ENCODE measurements at places on chromosomes 3 and 15.

DNA sequence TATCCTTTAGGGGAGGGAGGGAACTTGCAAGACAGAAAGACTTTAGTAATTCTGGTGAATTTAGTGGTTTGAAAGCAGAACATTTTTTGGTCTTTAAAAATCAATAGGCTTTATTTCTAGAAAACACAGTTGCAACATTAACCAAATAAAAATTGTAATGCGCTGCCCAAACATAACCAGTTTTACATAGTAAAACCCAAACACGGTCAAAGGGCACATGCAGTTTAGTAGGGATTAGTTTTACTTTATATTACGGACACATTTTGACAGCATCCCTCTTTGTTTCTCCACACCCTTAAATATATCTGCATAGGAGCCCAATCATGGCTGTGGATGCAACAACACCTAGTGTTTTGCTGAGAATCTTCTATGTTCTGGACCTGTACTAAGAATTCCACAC is 156.7 kb downstream of the NR2F2 start:
- DNase-seq, result no peak

- DNase-seq, result no peak
These were observed 245.6 kb upstream of the SATB1 start for GRCh38 chr3:18670759-18671158.

DNA sequence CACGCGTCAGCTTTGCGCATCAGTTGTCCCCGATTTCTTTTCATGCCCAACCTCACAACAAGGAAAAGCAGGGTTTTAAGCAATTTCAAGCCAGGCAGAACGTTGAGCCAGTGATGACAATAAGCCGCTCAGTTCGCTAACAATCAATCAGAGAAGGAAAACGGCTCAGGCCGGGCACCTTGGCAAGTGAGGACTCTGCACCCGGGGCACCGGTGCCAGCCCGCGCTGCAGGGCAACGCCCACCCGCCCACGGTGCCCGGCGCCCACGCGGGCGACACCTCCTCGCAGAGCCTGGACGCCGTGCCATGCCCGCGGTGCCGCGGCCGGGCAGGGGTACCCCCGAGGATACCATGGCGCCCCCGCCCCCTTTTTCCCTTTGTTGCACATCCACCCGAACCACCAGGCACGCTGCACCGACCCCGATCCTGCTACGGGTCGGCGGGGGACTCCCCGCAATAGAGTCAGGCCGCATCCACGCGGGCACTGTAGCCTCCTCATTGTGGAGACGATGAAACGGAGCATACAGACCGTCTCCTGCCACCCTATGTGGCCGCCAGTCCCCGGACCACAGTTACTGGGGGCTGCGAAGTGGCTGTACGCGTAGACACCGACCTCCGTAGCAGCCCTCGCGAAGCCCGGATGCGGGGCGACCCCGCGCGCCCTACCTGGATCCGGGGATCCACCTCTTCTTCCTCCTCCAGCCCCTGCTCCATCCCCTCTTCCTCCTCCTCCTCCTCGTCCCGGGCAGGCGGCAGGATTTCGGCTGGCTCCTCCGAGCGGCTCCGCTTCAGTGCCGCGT is 581 bp downstream of the SH3BP5 start:
- no peak for DNase-seq

DNA sequence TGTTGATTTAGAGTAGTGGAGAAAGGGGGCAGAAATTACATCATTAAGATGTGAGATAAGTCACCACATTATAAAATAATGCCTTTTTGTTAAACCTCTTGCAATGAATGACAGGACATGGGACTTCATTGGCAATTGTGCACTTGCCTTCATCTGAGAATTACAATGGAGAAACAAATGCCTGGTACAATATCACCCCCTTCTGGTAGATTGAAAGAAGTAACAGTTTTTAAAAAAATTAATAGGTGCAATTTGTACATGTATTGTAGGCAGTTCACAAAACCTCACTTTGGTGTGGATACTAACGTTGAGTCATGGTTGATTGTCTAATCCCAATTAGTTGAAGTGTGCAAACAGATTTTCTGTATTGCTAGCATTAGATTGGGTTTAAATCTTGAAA is 4.6 kb upstream of the P2RY14 start:
- no peak for DNase-seq

- no peak for DNase-seq
These were observed 757.3 kb downstream of the SI start for GRCh38 chr3:164320962-164321361.

GRCh38 chr3:50293079-50293801 is 1.0 kb upstream of the IFRD2 start:
- no peak for DNase-seq

DNA sequence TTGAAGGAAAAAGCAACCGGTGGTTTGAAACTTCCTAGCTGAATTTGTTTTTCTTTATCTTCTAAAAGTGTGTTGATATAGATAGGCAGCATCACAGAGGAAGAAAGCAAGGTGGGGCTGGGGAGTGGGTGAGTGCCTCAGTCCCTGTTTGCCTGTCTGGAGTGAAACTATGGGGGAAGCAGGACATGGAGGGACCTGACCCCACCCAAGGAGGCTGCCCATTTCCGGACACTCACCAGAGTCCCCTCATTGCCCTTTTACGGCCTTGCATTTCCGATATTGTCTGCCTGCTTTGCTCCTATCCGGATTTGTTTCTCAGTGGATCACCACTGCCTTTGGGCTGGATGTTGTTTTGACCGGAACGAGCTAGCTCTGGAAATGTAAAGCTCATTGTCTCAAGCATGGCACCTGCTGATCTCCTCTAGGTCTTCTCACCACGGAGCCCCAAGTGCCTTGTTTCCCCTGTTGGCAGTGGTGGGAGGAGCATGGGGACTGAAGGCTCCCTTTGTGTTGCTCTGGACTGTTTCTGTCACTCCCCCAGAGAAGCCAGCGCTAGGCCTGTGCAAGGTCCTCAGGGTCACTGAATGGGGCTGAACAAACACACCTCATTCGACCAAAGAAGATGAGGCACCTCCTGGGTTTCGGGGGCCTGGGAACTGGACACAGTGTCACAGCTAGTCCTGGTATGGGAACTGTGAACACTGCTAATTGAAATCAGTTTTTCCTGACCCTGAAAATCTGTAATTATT is 7.0 kb downstream of the CLDN11 start:
- DNase-seq, result no peak

Data from NCI-H1092 (cell line).